ENCODE measurements at places on chromosomes 13 and 19.
A peak's percentile ranks its signal among the peaks of the same experiment; 100 is the strongest.

- DNase-seq: no peak
Observed at GRCh38 chr13:50747737-50748350, 95.6 kb downstream of the DLEU7 start.

DNA sequence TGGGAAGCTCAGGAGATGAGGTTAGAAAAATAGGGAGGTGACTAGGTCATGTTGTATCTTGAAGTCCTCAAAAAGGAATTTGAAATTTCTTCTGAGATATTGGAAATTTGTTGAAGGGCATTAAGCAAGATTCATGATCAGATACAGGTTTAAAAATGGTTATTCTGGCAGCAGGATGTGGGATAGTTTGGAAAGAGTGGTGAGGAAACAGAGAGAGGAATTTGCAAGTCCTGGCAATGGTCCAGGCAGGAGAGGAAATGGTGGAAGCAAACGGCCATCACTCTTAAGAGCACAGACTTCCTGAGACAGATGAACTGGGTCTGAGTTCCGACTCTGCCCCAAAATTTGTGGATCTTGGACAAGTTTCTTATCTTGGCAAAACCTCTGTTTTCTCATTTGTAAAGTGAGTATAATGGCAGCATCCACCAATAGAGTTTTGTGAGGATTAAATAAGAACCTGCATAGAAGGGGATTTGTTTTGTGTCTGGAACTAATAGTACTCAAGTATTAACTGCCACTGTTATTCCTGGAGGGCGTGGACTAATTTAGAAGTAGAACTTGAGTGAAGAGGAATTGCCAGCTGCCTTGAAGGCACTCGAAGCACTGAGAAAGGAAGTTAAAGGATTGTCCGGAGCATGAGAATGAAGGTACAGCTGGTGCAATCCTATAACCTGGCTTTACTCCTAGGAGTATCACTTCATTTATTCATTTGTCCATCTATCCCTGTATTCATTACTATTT lies 99.6 kb downstream of the CCNA1 start:
- DNase-seq: peak; percentile 86

DNA sequence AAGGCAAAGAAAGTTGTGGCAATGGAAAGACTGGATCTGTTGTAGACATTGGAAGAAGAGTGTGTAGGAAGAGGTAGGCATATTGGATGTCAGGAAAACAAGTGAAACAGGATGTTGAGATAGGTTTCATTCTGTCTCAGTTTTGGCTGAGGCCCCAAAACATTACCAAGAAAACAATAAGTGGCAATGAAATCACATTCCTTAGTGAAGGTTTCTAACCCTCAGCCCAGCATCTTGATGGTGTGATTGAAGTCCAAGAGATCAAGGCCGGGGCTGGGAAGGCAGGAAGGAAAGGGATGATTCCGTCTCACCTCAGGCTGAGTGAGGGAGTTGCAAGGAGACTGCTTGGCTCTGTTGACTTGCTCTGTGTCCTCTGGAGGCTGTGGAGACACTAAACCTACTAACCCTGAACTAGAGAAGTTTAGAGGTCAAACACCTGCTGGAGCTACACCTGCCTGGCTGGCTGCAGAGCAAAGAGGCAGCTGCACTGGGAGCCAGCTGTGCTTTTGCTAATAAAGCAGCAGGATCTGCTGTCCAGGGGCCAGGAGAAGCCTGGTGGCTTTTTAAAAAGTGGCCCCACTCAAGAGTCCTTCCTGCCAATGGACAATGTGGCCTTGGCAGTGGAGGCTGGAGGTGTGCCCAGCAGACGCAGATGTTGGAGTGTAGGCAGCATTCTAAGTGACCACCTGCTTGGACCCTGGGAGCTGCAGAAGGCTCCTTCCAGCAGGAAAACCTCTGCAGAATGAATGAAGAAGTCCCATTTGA lies 53.6 kb downstream of the DGKH start:
- DNase-seq: no peak

GRCh38 chr13:110499621-110500281 lies 61.8 kb downstream of the RAB20 start:
- DNase-seq: peak; percentile 83

DNA sequence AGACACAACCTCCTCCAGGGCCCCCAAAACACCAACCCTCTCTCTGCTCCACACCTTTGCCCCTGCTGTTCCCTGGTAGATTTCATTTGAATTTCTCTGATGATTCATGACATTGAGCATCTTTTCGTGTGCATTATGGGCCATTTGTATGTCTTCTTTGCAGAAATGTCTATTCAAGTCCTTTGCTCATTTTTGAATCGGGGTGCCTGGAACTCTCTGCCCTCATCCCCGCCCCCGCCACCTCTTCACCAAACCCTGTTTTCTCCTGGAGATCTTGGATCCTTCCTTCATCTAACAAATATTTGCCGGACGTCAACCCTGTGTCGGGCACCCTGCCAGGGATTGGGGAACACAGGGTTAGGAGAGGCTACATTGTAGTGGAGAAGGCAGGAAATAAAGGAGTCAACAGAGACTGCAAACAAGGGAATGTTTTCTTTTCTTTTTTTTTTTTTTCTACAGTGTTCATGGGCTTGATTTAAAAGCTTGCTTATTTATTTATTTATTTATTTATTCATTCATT lies 25.5 kb upstream of the SLC1A5 start:
- peak; percentile 44 for DNase-seq
